ENCODE measurements at places on chromosomes 11 and 22.

DNA sequence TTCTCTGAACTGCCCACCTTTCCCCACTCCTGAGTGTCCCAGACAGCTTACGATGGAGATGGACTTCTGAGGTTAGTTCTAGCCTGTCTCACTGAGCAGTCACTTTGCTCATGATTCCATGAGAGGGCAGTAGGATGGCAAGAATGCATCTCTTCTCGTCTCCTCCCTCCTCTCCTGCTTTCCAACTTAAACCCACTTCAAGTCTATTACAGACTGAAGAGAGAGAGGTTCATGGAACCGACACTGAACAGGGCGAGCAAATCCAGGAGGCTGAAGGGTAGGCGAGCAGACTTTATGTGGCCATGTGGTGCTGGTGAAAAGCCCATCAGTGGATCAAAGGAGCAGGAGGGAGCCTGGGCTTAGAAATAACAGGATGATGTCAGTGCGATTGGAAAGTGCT is 38.6 kb downstream of the CEP164 start:
- no peak for DNase-seq

DNA sequence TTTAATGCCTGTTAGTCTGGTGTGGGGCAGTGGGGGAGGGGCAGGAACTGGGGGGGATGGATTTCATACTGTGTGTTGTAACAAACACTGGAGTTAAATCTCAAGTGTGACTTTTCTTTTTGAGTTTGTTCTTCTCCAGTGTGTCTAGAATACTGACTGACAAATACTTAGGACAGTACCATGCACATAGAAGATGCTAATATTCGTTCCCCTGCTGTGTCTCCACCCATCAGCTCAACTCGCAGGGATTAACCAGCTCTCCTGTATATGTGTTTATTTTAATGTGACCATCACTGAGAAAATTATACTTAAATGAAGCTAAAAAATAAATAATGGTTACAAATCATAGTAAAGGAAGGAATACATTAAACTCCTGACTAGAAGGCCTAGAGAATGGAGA is 150.9 kb upstream of the E2F8 start:
- DNase-seq, result no peak

DNA sequence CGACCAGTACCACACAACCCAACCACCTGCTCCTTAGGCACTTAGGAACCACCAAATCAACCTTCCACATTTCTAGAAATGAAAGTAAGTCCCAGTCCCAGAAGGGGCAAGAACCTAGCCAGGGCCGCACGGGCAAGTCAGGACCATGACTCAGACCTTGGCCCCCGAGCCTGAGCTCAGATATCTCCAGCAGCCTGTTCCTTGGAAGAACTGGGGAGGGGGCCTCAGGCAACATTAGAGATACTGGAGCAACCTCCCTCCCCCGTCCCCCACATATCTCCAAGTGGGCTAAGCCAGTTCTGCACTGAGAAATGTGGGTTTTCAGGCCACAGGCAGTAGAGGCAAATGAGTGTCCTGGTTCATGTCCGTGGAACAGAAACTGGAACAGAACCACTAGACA is 7.7 kb downstream of the ARAP1 start:
- DNase-seq, result no peak

DNA sequence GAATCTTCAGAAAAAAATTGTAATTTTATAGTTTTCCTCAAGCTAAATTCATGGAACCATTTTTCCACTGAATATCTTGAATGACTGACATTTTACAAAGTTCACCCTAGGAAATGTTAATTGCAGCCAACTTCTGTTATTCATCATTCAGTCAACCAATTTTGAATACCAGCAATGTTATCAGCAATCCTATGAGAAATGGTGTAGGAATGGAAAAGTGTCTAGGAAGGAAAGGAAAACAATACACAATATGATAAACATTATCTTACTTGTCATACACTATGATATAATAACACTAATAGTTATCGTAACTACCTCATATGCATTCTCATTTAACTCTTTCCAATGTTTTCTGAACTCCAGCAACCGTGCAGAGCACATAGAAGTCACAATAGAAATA is 790.5 kb upstream of the LRRC4C start:
- DNase-seq, result no peak

DNA sequence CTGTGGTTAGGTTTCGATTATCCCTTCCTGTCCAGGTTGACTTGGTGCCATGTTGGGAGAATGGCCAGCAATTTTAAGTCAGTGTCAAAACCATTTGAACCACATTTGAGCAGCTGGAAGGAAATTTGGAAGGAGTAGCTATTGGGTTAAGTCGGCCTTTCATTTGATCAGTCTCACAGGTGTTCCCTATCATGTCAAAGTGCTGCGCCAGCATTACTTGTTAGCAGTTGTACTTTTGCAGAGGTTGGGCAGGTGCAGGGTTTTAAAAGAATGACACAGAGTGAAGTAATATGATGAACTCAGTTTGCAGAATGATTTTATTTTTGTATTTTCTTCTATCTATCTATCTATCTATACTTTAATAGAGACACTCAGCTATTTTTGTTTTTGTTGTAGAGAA is 6.4 kb upstream of the TYMP start:
- DNase-seq, result no peak

GRCh38 chr22:48712558-48713271 is 1115.0 kb downstream of the BRD1 start:
- DNase-seq, result no peak

- no peak for DNase-seq
Measured at GRCh38 chr11:10303558-10304363, 1.1 kb upstream of the ADM start.

DNA sequence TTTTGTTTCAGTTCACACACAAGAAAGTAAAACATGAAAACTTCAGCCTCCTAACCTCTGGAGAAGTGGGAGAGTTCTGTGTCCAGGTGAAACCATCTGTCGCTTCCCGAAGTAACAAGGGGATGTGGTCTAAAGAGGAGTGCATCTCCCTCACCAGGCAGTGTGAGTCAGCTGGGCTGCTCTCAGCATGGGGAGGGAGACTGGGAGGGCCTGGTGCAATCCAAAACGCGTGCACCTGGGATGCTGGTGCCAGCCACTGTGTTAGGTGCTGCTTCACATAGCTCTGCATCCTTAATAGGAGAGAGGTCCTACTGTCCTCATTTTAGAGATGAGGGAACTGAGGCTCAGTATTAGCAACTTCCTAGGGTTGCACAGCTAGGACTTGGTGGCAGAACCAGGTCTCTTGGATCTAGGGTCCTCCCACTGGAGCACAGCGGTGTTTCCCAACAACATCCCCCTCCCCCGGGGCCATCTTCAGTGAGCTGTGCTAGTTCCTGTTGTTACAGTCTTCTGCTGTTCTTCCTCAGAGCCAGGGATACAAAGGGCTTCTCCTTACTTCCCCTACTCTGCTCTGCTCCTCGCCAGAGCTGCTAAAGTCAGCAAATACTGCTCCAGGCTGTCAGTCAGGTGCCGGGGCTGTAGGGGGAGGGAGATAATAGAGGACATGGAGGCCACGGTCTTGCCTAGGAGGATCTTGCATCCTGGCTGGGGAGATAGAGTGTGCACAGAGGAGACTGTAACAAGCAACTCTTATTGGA is 8.0 kb downstream of the IL10RA start:
- DNase-seq, result no peak

DNA sequence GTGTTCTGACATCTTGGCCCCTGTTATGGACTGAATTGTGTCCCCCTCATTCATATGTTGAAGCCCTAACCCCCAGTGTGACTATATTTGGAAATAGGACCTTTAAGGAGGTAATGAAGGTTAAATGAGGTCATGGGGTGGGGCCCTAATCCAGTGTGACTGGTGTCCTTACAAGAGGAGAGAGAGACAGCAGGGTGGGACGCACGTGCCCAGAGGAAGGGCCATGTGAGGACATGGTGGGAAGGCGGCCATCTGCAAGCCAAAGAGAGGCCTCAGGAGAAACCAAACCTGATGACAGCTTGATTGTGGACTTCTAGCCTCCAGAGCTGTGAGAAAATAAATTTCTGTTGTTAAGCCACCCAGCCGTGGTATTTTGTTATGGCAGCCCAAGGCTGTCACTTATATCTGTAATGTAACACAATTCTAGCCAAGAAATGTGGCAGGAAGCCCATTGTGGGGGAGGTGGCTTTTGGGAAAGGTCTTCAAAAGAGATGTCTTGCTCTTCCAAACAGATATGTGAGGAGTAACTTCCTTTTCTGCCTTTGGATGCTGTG is 23.7 kb downstream of the SLC22A6 start:
- no peak for DNase-seq

DNA sequence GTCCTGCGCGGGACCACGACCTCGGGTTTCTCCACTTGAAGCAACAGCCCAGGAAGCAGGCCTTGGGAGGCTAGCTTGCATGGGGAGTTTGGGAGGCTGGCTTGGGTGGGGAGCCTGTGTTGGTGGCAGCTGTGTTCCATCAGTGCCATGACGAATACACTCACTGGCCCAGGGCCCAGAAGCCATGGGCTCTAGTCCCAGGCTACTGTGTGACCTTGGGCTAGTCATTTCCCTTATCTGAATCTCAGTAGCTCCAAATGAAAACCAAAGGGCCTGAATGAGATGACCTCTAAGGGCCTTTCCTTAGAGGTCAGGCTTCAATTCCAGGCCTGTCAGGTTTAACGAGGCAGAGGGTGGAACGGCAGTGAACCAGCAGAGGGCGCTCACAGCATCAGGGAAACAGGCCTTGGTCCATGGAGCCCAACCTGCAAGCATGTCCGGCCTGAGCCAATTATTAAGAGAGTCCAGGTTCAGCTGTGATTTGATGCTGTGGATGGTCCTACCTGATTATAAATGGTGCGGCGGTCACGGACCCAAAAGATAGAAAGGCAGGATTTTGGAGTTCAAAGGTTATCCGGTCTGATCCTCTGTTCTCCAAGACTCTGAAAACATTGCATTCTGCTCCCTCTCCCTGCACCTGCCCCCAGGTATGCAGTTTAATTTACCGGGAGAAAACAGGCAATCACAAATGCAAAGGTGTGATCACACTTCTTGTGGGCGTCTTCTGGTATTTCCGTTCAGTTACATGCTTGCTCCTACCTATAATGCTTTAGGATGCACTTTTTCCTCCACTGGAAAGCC is 15.9 kb downstream of the PTPN5 start:
- DNase-seq, result no peak

DNA sequence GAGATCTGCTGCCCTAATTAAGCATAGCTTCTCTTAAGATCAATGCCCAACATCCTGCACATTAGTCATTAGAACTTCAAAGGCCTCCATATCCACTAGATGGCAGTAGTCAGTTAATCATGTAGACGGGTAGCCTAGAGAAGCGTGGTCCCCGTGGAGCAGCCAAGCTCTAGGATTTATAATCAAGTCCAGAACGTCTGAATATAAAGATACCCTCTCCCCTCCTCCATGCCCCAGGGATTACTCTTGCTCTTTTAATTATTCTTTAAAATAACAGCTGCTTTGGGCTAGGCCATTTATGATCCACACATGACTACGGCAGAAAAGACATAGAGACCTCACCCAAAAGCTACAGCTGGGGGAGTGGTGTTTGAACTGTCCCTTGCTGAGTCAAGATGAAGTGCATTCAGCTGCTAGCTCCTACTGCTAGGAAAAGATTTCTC is 327.6 kb upstream of the PLET1 start:
- DNase-seq, result peak; percentile 69

Measured in smooth muscle cell of the brain vasculature (primary cell).